CD4-positive, alpha-beta T cell (primary cell): ENCODE measurements at places on chromosomes 6 and 20. TPM values are rescaled to one million over a fixed set of nuclear protein-coding genes. Genes with fewer than 3 reads are reported as not detected.

Gene THEMIS
- total RNA-seq, result 25.0 TPM

- DNase-seq, result no peak
These were observed 264.2 kb upstream of the PREP start for GRCh38 chr6:105667056-105667455.

DNA sequence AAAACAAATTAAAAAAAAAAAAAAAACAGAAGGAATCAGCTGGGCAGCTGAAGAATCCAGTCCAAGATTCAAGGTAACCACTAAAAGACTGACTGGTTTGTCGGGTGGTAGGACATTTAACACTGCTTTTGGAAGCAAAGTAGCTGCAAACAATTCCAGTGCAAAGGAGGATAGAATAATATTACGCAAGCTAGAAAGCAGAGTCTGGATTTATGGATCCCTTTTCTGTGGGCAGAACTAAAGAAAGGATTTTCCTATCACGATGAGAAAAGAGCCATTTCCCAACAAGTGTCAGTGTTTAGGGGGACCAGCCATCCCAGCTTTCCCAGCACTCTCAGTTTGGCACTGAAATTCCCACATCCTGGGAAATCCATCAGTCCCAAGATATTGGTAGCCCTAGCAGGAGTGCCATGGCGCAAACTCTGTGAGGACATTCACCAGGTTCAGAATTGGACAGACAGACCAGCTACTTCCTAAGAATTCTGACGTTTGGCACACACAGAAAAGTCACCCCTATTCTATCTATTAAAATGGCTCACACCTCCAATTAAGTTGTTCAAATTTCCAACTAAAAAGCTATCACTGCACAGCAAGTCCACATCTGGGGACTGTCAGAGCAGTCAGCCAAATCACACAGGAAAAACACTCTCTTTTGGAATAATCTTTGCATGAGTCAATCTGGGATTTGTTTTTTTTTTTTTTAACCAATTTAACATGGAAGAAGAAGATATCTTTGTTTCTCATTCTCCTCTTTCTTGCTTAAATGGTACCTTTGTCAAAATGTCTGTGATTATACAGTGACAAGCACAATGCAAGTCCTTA is 356.8 kb upstream of the ARID1B start:
- no peak for DNase-seq

GRCh38 chr6:157037165-157037564 is 260.0 kb downstream of the ARID1B start:
- DNase-seq, result no peak

DNA sequence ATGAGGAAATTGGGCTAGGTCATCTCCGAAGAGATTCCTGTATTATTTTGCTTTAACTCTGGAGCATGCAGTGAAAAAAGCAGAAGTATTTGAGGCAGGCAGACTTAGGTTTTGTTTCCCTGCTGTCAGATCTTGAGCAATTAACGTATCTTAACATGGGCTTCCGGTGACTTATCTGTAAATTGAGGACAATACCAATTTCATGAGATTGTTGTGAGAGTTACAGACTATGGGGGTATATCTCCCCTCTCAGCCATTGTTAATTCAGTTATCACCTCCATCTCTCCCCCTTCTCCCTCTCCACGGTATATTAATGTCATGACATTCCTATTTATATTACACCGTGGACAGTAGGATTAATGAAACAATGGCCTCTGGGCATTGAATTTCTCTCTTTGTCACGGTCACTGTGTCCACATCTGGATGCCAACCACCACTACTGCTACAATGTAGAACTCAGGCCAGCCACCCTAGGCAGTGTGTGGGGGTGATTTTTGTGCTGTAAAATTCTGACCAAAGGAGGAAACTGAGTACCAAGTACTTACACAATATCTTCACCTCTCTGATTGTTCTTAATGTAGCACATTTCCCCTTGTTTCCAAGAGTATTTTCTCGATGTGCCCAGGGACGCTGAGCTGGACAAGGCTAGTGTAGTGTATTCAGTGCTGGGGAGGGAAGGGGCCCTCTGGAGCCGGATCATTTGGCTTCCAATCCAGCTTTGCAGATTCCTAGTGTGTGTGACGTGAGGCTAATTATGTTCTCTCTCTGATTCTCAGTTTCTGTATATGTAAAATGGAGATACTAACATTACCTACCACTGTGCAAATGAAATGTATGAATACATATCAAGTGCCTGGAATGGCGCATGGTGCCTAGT is 77.2 kb downstream of the GCNT2 start:
- no peak for DNase-seq
